ENCODE measurements at places on chromosomes 12 and 14.

DNA sequence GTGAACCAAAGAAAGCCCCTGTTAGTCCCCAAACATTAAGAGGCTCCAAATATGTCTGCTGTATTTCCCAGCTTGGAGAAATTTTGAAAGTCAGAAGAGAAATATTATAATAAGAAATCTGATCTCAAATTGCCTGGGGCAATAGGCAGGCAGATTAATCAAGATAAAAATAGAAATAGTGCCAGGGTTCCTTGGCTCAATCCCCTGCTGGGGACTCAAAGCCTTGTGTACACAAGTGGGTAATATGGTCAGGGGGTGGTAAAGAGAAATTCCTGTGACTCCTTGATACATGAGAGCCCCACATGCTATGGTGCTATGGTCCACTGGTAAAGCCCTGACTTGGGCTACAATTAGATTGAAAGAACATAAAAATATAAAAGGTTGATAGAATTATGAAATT is 41.3 kb upstream of the ARID2 start:
- no peak for DNase-seq

DNA sequence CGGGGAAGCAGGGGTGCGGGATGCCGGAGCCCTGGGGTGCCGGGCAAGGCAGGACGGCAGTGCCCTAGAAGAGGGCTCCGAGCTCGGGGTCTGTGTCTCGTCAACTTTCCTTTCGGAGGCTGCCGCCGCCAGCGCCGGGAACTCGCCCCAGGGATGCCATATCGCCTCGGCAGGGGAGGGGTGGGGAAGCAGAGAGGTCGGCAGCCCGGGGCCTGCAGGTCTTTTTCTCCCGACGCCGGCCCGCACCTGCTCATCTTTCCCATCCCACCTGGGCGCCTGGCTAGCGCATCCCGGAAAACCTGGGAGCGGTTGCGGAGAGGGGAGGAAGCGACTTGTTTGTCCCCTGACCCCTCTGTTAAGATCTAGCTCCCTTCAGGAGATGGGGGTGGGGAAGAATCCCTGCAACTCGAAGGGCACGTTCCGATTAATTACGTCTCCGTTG is 547 bp downstream of the CNTN1 start:
- no peak for DNase-seq

GRCh38 chr14:31070431-31070830 is 44.3 kb upstream of the STRN3 start:
- DNase-seq: peak; percentile 92

- peak; percentile 78 for DNase-seq
Observed at GRCh38 chr12:69570545-69571399, 14.5 kb upstream of the CCT2 start.

DNA sequence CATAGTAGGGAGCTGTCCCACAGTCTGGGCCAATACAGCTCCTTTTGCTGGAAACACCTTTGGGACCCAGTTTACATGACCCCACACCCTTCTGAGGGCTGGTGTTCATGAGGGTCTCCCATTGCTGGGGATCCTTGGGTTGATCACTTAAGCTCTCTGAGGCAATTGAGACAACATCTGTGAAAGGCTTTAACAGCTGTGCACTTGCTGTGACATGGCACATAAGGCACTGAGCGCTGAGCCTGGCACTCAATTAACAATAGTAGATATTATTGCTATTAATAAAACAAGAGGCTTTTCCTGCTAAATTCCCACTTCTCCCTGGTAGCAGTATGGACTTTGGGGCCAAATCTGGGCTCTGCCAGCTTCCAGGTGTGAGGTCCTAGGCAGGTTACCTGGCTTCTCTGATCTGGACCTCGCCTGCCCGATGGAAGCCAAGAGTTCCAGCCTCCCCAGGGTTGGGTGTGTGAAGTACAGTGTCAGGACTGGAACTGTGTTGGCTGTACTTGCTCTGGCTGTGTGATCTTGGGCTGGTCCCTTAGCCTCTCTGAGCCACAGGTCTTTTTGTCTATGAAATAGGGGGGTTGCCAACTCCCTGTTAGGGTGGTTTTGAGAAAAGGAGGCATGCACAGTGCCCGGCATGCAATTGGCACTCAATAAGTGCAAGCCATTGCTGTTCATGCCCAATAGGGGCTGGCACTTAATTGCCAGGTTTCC is 3.1 kb downstream of the SH2B3 start:
- no peak for DNase-seq

GRCh38 chr12:38919191-38919590 is 13.8 kb upstream of the CPNE8 start:
- DNase-seq: no peak

DNA sequence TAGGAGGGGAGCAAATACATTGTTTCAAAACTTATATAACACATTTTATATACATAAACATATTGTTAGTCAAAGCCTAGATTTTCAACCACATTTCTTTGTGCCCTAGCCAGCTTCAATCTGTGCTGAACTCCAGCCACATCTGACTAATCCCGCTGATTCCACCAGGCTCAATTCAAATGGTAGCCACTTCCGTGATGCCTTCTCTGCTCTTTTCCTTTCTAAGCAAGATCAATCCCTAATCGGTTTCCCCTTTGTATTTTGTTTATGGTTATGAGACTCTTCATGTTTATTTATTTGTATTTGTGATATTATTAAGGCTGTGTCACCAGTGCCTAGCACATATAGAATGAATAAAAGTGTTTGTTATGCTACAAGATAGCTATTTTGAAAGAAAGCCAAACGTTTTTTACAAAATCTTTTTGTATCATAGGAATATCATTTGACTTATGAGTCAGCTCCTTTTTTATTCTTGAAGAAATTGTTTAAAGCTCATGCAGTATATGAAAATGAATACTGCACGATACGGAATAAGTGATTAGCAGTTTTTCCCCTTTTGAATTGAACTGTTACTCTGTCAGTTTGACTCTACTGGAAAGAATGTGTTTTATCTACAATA is 110.2 kb downstream of the PLEKHA5 start:
- peak; percentile 84 for DNase-seq

DNA sequence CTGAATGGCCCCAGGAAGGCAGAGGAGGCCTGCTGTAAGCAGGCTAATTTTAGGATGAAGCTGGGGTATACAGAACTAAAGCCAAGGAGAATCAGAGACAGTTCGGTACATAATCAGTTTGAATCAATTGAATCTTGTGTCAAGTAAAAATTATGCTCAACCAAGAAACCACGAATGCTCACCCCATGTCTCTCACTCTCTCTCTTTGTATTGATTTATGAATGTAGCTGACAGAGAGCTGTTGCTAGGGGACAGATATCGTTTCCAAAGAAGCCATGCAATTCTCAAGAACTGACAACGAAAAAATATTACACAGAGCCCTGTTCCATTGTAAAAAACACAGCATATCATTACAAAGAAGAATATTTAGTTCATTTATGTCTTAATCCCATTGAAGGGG is 151.1 kb upstream of the PKP2 start:
- DNase-seq: no peak

Data from iris pigment epithelial cell (primary cell).